ENCODE measurements at places on chromosomes 6 and 20. TPM values are rescaled to one million over a fixed set of nuclear protein-coding genes. Genes with fewer than 3 reads are reported as not detected.

SOBP gene
- total RNA-seq = 0.38 TPM

MEI4 gene
- total RNA-seq = not detected

RAD21L1 gene
- total RNA-seq = not detected

TPD52L2 gene
- 48.7 TPM for total RNA-seq

RIPOR3 gene
- total RNA-seq = not detected

SOX4 gene
- total RNA-seq = 0.20 TPM

TCF21 gene
- total RNA-seq = not detected

ZMYND8 gene
- 37.8 TPM for total RNA-seq

CAP2 gene
- total RNA-seq = not detected

FOXP4 gene
- total RNA-seq = 7.9 TPM

CTAGE9 gene
- total RNA-seq = not detected

PLCB4 gene
- total RNA-seq = not detected

CLPSL1 gene
- not detected for total RNA-seq

ZBTB12 gene
- total RNA-seq = 0.98 TPM

MAP3K4 gene
- total RNA-seq = 40.0 TPM

XKR7 gene
- not detected for total RNA-seq

GINS1 gene
- total RNA-seq = 27.5 TPM

PTCRA gene
- not detected for total RNA-seq

EYS gene
- not detected for total RNA-seq

DXO gene
- total RNA-seq = 16.7 TPM

SNAP91 gene
- not detected for total RNA-seq

REPS1 gene
- total RNA-seq = 41.9 TPM

FAM209B gene
- total RNA-seq = 0.91 TPM

RNF146 gene
- total RNA-seq = 30.5 TPM

TPBG gene
- 0.10 TPM for total RNA-seq

UST gene
- 0.80 TPM for total RNA-seq
